Fibroblast of skin of back (primary cell): ENCODE measurements at places on chromosomes 3 and 15.
A peak's percentile ranks its signal among the peaks of the same experiment; 100 is the strongest.

GRCh38 chr15:89457086-89457485, 39.3 kb downstream of the RHCG start:
- peak; percentile 25 for DNase-seq

DNA sequence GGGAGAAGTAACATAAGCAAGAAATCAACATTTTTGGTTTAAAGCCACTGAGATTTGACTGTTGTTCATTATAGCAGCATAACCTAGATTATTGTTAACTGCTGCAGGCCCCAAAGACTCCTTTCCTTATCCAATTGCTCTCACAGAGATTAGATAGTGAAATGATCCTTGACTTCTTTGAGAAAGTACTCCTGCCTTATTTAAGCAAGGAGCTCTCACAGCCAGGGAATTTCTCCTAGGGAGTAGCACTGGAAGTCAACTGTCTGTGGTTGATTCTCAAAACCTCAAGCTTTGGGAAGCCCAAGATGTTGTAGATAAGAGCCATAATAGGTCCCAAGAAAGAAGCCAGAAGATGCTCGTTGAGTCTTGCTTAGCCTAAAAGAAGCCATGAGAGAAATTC, 151.8 kb upstream of the TSC22D2 start:
- DNase-seq, result no peak

DNA sequence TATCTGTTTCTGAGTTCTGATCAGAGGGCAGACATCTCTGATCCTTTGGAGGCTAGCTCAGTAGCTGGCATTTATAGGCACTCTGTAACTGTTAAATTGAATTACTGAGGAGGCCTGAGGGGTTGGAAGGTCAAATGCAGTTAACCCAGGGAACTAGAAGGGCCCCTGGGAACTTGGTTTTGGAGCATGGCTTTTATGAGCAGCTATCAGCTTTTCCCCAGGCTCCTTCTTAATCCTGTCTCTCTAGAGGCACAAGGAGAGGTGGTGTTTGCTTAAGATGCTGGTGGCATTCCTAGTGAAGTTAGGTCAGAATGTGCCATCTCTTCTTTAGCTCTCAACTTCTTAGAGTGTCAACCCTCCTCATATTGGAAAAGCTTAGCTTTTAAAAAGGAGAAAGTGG, 128.9 kb downstream of the LPP start:
- DNase-seq, result no peak

DNA sequence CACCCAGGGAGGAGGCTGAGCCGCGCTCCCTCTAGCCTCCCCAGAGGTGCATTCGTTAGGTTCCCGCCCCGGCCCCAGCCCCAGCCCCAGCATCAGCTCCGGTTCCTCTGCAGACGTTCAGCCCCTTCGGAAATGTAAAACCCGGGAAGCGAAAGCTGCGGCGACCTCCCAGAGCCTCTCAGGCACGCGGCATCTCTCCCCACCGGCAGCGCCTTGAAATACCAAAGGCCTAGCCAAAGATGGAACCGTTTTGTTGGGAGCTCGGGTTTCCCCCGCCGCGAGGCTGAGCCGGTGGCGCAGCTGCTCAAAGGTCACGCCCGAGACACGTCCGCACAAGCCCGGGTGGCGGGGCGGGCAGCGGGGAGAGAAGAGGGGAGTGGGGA, 77.8 kb upstream of the HES1 start:
- DNase-seq, result peak; percentile 60

- DNase-seq, result no peak
Observed at GRCh38 chr3:39432342-39432741, 25.8 kb downstream of the RPSA start.

- peak; percentile 44 for DNase-seq
Observed at GRCh38 chr3:13141991-13142412, 68.8 kb upstream of the IQSEC1 start.

GRCh38 chr15:36841193-36841592, 259.2 kb downstream of the MEIS2 start:
- DNase-seq, result no peak

GRCh38 chr15:71444866-71445590, 329.8 kb downstream of the THSD4 start:
- peak; percentile 34 for DNase-seq

DNA sequence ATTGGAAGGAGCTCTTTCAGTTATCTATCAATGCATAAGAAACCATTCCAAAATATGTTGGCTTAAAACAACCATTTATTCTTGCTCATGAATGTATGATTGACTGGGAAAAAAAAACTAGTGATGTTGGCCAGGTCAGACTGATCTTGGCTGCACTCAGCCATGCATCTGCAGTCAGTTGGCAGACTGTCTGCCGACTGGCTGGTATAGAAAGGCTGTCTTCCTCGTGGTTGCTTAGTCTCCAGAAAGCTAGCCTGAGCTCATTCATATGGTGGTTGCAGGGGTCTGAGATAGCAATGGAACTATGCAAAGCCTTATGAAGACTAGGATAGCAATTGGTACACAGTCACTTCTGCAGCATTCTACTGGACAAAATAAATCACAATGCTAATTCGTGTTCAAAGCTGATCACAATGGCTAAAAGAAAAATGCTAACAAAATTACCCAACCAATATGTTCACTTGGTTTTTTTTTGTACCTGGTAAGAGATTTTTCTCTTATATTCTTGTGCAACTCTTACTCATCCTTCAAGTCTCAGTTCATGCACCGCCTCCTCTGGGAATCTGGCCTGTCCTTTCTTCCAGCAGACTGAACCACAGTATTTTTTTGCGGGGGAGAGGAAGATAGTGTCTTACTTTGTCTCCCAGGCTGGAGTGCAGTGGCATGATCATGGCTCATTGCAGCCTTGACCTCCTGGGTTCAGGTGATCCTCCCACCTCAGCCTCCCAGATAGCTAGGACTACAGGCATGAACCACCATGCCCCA, 126.8 kb downstream of the KCNAB1 start:
- DNase-seq, result no peak

GRCh38 chr15:84791763-84792162, 25.4 kb upstream of the ALPK3 start:
- DNase-seq, result peak; percentile 16

GRCh38 chr3:123766193-123767008, 117.7 kb downstream of the MYLK start:
- no peak for DNase-seq

- DNase-seq, result no peak
Observed at GRCh38 chr3:11128682-11129632, 25.3 kb upstream of the HRH1 start.

DNA sequence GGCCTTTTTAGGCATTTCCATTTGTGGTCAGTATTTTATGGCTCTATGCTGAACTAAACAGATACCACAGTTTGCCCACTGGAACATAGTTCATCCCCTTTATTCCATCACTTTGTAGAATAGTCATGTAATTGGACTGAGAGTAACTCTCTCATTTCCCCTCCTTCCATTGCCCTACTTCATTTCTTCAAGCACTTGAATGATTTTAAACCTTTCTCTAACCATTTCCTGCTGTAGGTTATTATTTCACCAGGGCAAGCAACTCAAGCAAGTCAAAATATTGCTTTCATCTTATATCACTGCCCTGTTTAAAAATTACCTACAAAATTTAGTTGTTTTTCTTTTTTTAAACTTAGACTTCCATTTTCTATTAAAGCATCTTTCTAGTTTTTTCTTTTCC, 177.0 kb downstream of the RAP2B start:
- DNase-seq, result no peak

DNA sequence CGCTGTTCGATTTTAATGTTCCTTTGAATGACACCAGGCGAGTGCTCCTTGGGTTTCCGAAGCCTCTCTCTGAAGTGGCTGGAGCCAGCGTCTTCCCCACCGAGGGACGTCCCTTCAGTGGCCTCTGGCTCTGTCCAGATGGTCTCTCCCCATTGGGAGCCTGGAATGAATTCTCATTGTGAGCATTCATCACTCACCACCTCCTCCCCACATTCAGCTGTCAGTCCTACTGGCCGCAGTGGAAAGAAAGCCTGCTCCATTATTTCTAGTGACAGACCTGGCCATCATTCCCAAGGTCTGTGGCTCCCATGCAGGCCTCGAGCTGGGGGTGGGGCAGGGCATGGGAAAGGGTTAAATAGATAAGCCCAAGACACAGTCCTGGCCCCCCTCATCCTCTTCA, 35.2 kb downstream of the ZNF710 start:
- no peak for DNase-seq

DNA sequence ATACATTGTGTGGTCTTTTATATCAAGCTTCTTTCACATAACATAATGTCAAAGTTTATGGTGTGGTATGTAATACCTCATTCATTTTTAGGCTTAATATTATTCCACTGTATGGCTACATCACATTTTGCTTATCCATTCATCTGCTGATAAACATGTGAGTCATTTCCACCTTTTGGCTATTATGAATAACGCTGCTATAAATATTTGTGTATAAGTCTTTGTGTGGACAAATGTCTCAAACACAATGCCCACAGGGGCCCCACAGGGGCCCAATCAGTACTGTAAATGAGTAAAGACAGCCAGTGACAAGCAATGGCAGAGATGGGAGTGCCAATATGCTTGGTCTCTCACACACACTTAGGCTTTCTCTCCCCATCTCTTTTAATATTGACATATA, 54.2 kb downstream of the PIK3R4 start:
- DNase-seq, result no peak

GRCh38 chr3:181694805-181695660, 16.7 kb upstream of the SOX2 start:
- DNase-seq, result no peak

GRCh38 chr3:34109846-34110245, 311.4 kb downstream of the PDCD6IP start:
- DNase-seq, result no peak
